HT-29 (cell line): ENCODE measurements at places on chromosomes 2 and 18.

DNA sequence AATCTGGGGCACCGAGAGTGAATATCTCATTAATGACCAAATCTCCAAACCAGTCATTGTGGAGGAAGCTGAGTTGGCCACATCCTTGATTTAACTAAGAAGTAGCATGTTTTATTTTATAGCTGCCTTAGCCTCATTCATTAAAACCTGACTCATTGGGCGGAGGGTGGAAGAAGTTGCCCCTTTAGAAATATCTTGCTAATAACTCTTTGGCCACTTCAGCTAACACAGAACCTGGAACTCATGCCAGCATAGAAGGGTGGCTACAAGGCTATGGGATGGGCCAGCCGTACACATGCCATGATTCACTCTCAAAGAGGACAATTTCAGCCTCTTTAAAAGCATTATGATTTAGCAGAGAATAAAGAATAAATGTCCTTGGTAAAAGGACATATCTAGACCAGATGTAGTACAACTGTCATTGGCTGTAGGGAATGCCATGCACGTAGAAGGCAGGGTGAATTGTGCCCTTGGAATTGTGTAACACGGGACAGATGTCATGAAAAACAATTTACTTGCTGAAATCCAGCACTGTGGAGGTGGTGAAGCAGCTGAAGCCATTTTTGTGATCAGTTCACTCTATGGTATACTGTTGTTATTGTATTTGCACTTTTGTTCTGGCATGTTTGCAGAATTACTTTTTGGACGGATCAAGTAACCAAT lies 330.0 kb downstream of the PLCL1 start:
- no peak for DNase-seq

DNA sequence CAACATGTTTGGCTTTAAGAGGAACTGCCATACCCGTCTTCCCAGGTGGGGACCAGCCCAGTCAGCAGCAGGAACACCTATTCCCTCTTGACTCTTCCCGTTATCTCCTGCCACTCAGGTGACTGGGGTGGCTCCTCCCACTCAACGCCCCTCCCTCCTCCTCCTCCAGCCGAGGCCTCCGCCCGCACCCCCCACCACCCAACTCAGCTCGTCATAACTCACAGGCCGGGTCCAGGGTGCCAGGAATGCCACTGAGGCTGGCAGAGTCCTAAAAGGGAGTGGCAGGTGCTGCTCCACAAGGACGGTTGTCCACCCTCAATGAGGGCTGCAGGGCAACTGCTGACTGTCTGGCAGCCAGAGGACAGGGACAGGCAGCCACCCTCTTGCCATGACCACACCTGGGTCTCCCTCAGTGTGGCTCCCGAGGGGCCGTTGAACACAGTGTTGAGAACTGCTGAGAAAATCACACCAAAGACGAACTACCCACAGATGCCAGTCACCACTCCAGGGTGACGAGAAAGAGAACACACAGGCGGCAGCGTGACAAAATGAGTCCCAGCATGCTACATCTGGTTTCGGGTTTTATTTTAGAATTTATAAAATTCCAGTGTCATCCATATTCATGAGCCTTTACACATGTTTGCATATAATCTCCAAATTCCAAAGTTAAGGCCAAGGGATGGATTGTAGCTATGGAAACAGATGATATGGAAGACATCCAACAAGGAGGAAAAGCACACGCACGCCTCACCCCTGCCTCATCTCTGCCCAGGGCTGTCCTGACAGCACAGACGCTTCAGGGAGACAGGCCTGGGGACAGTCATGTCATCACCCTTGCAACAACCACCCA lies 38.5 kb downstream of the ANO7 start:
- no peak for DNase-seq

DNA sequence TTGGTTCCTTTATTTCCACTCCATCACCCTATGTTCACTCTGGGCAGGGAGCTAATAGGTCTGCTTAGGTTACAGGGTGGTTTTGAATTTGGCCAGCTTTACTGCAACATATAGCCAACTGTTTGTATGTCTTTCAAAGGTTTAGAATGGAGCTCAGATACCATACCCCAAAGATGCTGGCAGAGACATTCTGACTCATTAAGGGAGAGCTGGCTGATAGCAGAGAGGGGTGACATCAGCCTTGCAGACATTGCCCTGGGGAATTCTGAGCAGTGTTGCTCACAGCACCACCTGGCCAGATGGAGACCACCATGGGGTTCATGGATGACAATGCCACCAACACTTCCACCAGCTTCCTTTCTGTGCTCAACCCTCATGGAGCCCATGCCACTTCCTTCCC lies 2.1 kb downstream of the PROKR1 start:
- DNase-seq: no peak

GRCh38 chr18:67794521-67794920 lies 278.0 kb upstream of the DSEL start:
- no peak for DNase-seq

DNA sequence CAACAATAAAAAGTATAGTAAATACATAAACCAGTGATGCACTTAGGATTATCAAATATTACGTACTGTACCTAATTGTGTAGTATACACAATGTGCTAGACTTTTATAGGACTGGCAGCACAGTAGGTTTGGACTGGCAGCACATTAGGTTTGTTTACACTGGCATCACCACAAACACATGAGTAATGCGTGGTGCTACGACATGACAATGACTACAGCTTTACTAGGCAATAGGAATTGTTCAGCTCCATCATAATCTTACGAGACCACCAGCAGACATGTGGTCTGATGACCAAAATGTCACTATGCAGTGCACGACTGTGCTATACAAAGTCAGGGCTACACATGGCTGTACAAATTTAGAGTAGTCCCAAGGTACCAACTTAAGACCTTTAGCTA lies 2.3 kb downstream of the MBOAT2 start:
- DNase-seq: peak; percentile 24

DNA sequence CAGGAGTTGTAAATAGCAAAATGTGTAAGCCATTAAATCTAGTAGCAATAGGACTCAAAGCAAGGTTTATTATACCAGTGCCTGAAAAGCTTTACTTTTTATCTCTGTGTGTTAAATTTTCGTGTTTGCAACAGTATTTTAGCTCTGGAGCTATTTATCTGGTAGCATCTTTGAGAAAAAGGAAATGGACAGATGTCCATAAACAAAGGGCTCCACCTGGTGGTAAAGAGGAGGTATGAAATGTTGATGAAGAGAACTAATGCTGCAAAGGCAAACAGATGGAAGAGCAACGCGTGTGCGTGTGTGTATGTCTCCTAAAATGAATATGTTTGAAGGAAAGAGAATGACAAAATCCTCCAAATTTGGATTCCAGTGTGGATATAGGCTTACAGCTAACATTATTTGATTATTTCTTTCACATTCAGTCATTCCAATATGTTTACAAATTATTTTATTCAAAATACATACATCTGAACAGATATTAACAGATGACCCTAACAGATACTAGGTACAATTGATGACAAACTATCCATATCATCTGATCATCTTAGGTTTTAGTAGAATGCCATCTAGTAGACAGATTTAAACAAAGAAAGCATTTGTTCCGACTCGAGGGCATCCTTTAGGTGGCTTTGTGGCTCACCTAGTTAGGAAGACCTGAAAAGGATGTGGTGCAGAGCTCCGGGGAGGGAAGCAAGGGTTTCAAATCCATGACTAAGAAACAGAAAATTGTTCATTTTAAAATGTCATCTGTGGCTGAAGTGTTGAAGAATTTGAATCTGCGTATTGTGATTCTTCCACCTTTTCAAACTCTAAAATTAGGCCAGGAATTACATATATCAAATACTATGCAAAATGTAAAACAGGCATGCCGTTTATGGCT lies 383.3 kb downstream of the MTX2 start:
- peak; percentile 45 for DNase-seq

DNA sequence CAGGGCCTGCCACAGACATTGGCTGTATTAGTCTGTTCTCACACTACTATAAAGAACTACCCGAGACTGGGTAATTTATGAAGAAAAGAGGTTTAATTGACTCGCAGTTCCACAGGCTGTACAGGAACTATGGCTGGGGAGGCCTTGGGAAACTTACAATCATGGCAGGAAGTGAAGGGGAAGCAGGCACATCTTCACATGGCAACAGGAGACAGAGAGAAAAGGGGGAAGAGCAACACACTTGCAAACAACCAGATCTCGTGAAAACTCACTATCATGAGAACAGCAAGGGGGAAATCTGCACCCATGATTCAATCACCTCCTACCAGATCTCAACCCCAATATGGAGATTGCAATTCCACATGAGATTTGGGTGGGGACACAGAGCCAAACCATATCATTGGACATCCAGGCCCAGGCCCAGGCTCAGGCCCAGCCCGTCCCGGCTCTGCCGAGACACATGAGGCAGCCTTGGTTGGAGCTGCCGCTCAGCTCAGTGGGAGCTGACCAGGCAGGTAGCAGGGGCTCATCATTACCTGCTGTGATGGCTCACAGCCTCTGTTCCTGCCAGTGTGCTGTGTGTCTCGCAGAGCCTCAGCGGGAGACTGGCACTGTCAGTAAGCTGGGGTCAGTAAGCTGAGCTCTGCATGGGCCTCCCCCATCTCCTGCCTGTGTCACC lies 8.6 kb upstream of the RALB start:
- DNase-seq: no peak

- peak; percentile 23 for DNase-seq
Measured at GRCh38 chr2:77028032-77028600, 494.1 kb downstream of the LRRTM4 start.

DNA sequence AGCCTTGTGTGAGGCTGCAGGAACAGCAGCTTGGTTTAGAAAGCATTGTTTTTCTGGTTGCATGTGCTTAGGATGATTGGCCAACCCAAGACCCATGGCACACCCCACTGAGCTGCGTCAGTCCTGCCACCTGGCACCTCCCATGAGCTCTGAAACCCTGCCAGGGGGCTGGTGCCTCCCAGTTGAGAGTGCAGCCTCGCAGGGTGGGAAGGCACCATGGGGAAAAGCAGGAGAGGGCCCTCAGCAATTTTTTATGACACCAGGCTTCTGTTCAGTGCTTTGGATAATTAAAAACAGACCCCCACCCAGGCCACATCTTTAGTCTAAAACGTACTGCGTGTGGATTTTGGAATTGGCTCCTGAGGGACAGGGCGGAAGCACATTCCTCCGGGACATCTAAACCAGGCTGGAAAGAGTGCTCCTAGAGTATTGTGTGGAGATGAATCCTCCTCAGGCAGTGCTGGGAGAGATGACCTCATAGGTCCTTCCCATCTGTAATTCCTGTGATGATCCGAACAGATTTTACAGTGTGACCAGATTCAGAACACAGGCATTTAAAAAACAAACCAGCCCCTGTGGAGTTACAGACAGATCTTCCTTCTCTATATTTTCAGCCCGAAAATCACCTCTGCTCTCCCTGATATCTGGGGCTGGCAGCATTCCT lies 438.3 kb downstream of the ZNF521 start:
- no peak for DNase-seq

- DNase-seq: no peak
Measured at GRCh38 chr2:217329023-217329431, 469.2 kb upstream of the TNP1 start.
